CD4-positive, CD25-positive, alpha-beta regulatory T cell (primary cell): ENCODE measurements at places on chromosomes 7 and 10. TPM values are rescaled to one million over a fixed set of nuclear protein-coding genes. Genes with fewer than 3 reads are reported as not detected.

The CTAGE4 gene
- polyA plus RNA-seq: not detected

The PON3 gene
- not detected for polyA plus RNA-seq

The EDRF1 gene
- polyA plus RNA-seq: 16.3 TPM

The RAPGEF5 gene
- polyA plus RNA-seq: not detected

The CDK5 gene
- 20.7 TPM for polyA plus RNA-seq

The TMEM225B gene
- 1.1 TPM for polyA plus RNA-seq

The OR2A12 gene
- not detected for polyA plus RNA-seq

The OR2A5 gene
- polyA plus RNA-seq: not detected

The EGFR gene
- not detected for polyA plus RNA-seq

The CYP2C19 gene
- not detected for polyA plus RNA-seq

The BLVRA gene
- 76.3 TPM for polyA plus RNA-seq

The CEP41 gene
- 22.0 TPM for polyA plus RNA-seq
